ENCODE measurements at places on chromosomes 3 and 15. TPM values are rescaled to one million over a fixed set of nuclear protein-coding genes. Genes with fewer than 3 reads are reported as not detected.

- no peak for DNase-seq
These were observed 309.0 kb downstream of the GBE1 start for GRCh38 chr3:81452418-81452817.

- DNase-seq = no peak
These were observed 49.6 kb upstream of the SLC12A8 start for GRCh38 chr3:125262161-125262560.

DNA sequence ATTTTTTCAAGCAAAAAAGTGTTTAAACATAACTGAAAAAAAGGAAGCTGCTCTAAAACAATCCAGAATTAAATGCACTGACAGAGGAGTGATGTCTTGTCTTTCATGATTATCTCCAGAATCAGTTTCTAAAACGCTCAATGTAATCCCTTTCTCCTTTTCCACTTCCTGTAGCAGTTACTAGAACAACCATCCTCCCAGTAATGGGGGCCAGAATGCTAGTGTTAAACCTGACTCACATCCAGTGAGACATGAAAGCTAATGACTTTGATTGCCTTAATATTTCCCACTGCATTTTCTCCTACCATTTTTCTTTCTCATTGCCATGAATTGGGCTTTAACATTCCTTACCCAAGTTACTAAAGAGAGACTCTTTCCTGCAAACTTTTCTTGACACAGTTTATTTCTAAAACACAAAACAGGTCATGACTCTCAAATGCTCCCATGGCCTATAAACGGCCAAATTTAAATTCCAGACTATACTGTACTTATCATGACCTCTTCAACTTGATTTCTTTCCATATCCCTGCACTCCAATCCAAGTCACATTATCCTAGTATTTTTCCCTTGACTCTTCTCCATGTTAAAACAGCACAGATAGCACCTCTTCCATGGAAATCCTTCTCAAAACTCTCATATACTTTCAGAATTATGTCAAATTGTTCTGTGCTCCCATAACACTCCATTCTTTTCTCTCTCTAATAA is 341.4 kb downstream of the NAALADL2 start:
- DNase-seq = no peak

DNA sequence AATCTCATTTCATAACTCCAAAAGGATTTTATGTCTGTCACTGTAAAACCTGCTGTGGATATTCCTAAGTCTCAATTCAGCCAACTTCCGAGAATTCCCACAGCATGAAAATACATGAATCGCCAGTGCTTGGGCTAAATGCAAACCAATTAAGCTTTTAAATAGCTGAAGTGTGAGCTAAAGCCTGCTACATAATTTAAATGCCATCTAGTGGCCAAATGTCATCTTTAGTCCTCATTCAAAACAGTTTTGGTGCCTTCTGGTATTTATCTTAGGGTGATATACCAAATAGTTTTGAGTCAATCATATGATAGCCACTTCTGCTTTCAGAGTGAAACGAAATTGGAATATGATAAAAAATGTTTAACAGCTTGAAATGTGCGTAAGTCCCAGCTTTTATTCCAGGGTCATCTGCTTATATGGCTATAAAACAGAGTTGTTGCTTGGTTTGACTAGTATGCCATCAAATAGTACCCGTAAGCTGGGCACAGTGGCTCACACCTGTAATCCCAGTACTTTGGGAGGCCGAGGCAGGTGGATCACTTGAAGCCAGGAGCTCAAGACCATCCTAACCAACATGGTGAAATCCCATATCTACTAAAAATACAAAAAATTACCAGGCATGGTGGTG is 41.8 kb upstream of the CCNL1 start:
- DNase-seq = no peak

The TRIM59 gene
- 23.0 TPM for total RNA-seq

The LTF gene
- total RNA-seq = not detected

The PCYT1A gene
- total RNA-seq = 40.0 TPM

- no peak for DNase-seq
These were observed 78.7 kb upstream of the KCNMB2 start for GRCh38 chr3:178457511-178457910.

GRCh38 chr15:100623301-100623700 is 20.9 kb downstream of the ASB7 start:
- no peak for DNase-seq

The CPNE9 gene
- not detected for total RNA-seq

DNA sequence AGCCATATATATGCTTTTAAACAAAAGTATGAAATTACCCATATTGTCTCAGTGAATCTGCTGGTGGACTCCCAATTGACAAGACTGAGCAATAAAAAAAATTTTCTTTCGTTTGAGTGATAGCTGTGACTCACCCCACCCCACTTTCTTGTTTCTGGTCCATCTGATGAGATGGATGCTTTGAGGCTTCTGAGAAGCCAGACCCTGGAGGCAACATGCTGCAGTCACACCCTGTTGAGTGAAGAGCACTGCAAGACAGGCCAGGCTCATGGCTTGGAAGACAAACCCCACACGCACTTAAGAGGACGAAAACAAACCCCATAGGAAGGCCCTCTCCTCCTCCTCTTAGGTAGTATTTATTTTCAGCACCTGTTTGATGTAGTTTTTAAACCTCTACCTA is 276.0 kb upstream of the TTC14 start:
- DNase-seq = no peak

- DNase-seq = no peak
These were observed 21.3 kb downstream of the EPHB3 start for GRCh38 chr3:184582646-184583577.

GRCh38 chr15:75050283-75050682 is 26.9 kb downstream of the PPCDC start:
- DNase-seq = no peak

DNA sequence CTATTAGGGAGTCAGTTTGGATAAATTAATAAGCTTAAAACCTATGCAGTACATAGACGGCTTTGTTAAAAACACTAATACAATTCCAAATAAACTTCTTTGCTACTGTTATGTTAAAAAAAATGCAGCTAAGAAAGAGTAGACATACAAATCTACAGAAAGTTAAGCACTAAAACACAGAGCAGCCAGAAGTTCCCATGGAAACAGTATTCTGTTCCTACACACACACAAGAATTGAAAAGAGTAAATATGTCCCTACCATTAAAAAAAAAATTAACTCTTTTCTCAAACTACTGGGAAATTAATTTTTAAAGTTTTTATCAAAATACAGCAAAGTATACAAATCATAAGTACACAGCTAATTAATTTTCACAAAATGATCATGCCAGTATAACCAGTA is 71.6 kb downstream of the CLASP2 start:
- DNase-seq = no peak

The FBXL2 gene
- 25.6 TPM for total RNA-seq

DNA sequence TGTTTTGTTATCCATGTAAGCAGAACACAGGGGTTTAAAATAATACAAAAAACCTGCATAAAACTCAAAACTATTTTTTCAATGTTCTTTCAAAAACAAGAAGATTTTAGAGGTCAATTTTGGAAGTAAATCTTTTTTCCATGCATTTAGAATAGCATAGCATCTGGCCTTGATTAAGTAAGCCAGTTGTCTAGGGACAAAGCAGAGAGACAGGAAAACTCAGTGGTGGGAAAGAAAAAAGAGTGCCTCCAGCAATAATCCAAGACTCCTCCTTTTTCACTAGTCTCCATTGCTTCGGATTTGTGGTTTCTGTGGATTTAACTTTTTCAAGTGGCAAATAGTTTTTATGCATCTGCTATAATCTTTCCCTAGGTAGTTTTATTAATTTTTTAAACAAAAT is 88.9 kb downstream of the SUCNR1 start:
- DNase-seq = no peak
